ENCODE measurements at places on chromosomes 7 and 10. TPM values are rescaled to one million over a fixed set of nuclear protein-coding genes. Genes with fewer than 3 reads are reported as not detected.
A peak's percentile ranks its signal among the peaks of the same experiment; 100 is the strongest.

The PRRT4 gene
- total RNA-seq = not detected

The FKBP9 gene
- 28.6 TPM for total RNA-seq

The SKIDA1 gene
- 3.9 TPM for total RNA-seq

The ERVW-1 gene
- total RNA-seq = not detected

The TMEM225B gene
- total RNA-seq = not detected

DNA sequence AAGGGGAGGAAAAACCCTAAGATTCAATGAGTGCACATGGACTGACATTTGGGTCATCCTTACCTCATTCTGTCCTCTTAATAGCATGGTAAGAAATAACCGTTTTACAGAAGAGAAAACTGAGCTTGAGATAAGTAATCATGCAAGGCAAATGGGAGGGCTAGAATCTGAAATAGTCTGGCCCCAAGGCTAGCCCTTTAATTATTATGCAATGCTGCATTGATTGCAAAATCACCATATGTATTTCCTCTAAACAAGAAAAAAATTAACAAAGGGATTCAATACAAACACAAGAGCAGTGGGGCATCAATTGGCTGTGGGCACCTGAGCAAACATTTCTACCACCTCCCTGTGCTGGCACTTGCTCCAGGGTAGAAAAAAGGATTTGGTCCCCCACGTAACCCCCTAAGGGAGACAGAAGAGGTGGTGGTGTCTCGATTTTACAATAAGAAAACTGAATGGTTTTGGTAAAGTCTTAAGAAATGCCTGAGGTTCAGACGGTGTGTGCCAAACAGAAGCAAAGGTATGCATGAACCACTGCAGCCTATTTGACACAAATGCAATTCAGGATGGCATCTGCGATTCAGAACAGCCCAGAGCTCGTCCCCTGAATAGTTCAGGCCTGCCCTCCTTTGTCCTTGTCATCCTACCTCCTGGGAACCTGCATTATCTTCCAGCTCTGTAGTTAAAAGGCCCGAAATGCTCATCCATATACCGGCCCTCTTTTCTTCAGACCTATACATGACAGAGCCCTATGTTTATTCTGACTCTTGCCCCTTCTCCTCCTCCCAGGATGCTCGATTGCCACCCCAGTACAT lies 23.6 kb downstream of the PIP4K2A start:
- H3K4me3 ChIP-seq = no peak overlapping the region
- no peaks in the 10 kb centered on the region for H3K4me1 ChIP-seq
- DNase-seq = no peak
- no peaks in the 10 kb centered on the region for H3K27me3 ChIP-seq

- no peaks in the 10 kb centered on the region for H3K27me3 ChIP-seq
- H3K4me1 ChIP-seq = no peaks in the 10 kb centered on the region
- H3K4me3 ChIP-seq = no peak overlapping the region
- H3K27ac ChIP-seq = no peak overlapping the region
- DNase-seq = no peak
Observed at GRCh38 chr7:24622646-24623182, 49.5 kb downstream of the PALS2 start.

DNA sequence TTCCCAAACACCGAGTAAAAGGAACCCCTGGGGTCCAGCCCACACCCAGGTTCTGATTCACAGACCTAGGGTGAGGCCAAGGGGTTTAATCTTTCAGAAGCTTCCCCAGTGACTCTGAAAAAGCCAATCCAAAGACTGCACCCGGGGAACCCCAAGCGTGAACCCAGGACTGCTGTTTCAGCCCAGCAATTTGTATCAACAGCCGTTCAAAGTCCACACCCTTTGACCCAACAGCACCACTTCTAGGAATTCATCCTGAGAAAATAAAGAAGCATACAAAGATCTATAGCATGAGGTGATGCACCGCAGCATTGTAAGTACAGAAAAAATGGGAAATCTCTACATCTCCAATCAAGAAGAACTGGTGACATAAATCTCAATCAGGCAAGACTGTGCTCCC lies 24.4 kb downstream of the DLG5 start:
- no peak overlapping the region for H3K4me3 ChIP-seq
- H3K36me3 ChIP-seq = no peaks in the 10 kb centered on the region
- no peak for DNase-seq
- H3K27me3 ChIP-seq = no peaks in the 10 kb centered on the region

DNA sequence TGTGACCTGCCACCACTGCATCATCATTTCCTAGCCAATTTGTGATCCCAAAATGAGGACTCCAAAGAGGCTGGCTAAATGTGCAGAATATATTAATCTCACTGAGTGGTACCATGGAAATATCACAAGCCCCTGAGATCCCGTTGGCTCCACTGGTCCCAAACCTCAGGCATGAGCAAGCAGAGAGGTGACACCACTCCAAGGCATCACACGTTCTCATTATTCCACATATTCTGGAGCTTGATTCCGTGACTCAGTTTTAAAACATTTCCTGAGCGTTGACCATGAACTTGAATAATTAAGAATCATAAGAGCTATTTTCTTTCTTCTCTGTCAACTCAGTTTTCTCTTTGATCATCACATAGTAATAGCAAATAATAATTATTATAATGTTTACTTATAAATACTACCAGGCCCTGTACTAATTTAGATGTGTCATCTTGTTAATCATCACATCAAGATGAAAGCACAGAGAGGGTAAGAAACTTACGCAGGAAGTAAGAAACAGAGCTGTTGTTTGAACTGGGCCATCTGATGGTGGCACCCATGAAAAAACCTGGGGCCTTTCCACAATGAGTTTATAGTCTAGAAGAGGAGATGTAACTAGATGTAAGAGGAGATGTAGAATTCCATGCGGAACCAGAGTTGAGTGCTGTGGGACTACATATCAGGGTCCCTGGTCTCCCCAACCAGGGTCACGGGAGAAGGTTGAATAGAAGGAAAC lies 3.5 kb downstream of the APBB1IP start:
- DNase-seq = no peak
- no peaks in the 10 kb centered on the region for H3K27me3 ChIP-seq
- H3K36me3 ChIP-seq = no peaks in the 10 kb centered on the region
- no peaks in the 10 kb centered on the region for H3K4me1 ChIP-seq
- H3K4me3 ChIP-seq = no peak overlapping the region
- no peak overlapping the region for H3K27ac ChIP-seq

- H3K4me1 ChIP-seq = no peaks in the 10 kb centered on the region
- no peak for DNase-seq
- H3K27ac ChIP-seq = no peak overlapping the region
- H3K27me3 ChIP-seq = no peaks in the 10 kb centered on the region
Observed at GRCh38 chr10:107708981-107709380, 544.5 kb upstream of the SORCS1 start.

- H3K4me1 ChIP-seq = no peaks in the 10 kb centered on the region
- no peak overlapping the region for H3K4me3 ChIP-seq
- no peak overlapping the region for H3K27ac ChIP-seq
Observed at GRCh38 chr10:80253266-80253962, 36.0 kb downstream of the MAT1A start.

DNA sequence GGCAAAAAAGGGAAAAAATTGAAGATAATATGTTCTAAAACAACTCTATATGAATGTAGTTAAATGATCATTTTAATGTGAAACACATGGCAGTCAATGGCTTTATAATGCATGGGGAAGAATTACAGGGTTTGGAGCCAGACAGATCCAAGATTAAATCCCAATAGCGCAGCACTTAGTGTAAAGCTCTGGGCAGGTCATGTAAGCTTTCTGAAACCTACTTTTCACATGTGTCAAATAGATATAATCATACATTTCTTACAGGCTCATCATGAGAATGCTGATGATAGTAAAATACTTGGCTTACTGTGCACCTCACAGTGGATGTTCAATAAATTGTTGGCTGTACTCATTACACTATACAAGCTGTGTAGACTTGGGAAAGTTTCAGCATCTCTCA lies 48.0 kb upstream of the ZNF365 start:
- no peaks in the 10 kb centered on the region for H3K4me1 ChIP-seq
- no peaks in the 10 kb centered on the region for H3K27me3 ChIP-seq
- H3K27ac ChIP-seq = no peak overlapping the region
- H3K4me3 ChIP-seq = no peak overlapping the region

DNA sequence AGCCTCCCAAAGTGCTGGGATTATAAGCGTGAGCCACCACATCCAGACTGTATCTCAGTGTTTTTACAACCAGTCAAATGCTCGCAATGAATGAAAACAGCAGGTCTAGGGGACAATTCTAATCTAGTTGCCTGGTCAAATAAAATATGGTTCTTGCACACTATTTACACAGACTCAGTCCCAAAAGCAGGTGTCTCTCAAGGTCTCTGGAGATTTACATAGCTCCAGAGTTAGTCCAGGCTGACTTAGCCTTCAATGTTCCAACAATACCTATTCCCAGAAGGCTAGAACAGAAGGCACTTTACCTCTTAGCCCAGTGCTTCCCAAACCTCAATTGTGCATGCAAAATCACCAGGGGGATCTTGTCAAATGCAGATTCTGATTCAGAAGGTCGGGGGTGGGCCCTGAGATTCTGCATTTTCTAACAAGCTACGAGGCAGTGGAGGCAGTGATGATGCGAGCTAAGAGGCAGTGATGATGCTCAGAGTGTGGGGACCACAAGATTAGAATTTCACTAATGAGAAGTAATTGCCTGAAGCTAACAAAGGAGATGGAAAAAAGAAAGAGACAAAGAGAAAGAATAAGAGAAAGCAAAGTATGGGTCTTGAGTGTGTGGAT lies 6.4 kb downstream of the KIAA1549 start:
- no peak for DNase-seq
- no peaks in the 10 kb centered on the region for H3K4me1 ChIP-seq
- no peaks in the 10 kb centered on the region for H3K36me3 ChIP-seq
- no peaks in the 10 kb centered on the region for H3K27me3 ChIP-seq

DNA sequence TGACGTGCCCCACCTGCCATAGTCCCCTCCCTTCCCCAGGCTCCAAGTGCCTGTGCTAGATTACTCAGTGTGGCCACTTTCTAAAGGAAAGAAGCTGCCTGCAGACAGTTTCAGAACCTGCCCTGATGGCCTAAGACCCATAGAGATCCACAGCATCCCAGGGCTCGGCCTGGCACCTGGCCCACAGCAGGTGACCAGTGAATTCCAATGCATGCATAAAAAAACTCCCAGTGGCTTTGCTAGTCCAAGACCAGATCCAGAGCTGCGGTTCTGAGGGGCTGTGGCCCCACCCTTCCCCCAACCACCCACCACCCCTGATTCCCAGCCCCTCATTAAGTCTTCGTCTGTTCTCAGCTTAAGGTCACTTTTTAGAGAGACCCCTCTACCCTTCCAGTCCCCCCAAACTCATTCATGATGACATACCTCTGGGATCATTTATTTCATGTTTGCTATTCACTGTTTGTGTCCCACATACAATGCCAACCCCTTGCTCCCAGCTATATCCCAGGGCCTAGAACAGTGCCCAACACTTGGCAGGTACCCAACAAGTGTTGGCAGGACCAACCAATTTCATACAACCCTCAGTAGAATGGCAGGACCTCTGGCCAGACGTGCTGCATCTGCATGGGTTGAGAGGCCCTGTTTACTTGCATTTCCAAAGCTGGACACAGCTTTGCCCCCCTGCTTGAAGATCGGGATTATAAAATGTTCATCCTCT lies 118.1 kb downstream of the RGS10 start:
- no peaks in the 10 kb centered on the region for H3K27me3 ChIP-seq
- no peak overlapping the region for H3K27ac ChIP-seq
- no peak overlapping the region for H3K4me3 ChIP-seq

- DNase-seq = no peak
- no peak overlapping the region for H3K27ac ChIP-seq
- no peak overlapping the region for H3K4me3 ChIP-seq
Observed at GRCh38 chr7:25787336-25787735, 364.7 kb upstream of the NFE2L3 start.

GRCh38 chr7:128066395-128066794 lies 35.2 kb upstream of the LRRC4 start:
- no peaks in the 10 kb centered on the region for H3K4me1 ChIP-seq
- no peak overlapping the region for H3K4me3 ChIP-seq
- H3K36me3 ChIP-seq = peaks cover 2% of the 10 kb centered on the region
- no peak for DNase-seq
- no peaks in the 10 kb centered on the region for H3K27me3 ChIP-seq

- H3K27me3 ChIP-seq = peaks cover 29% of the 10 kb centered on the region
- H3K27ac ChIP-seq = no peak overlapping the region
- H3K4me3 ChIP-seq = peak overlapping the region; percentile 51
- peak; percentile 26 for DNase-seq
Observed at GRCh38 chr10:90856964-90857634, 740 bp downstream of the HTR7 start.

- no peak overlapping the region for H3K27ac ChIP-seq
- DNase-seq = no peak
- no peak overlapping the region for H3K4me3 ChIP-seq
- no peaks in the 10 kb centered on the region for H3K27me3 ChIP-seq
- no peaks in the 10 kb centered on the region for H3K4me1 ChIP-seq
Observed at GRCh38 chr7:101630591-101630990, 1.5 kb upstream of the MYL10 start.

DNA sequence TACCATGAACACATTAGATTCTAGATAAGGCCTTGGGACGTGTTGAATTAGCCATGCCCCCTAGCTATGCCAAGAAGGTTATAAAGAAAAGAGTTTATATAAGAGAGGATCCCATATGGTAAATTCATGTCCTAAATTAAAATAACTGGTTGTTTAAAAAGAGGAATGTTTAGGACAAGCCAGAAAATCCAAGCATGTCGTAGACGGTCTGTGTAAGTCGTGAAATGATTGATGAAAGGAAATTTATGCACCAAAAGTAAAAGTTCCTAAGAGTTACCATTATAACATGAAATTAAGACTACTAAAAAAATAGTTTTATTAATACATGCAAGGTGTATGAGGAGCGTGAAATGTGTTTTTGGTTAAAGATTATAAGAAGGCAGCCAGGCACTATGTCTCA lies 624.9 kb downstream of the ARL4A start:
- no peak for DNase-seq
- no peaks in the 10 kb centered on the region for H3K27me3 ChIP-seq
- H3K27ac ChIP-seq = no peak overlapping the region
- no peaks in the 10 kb centered on the region for H3K36me3 ChIP-seq
- H3K4me3 ChIP-seq = no peak overlapping the region

DNA sequence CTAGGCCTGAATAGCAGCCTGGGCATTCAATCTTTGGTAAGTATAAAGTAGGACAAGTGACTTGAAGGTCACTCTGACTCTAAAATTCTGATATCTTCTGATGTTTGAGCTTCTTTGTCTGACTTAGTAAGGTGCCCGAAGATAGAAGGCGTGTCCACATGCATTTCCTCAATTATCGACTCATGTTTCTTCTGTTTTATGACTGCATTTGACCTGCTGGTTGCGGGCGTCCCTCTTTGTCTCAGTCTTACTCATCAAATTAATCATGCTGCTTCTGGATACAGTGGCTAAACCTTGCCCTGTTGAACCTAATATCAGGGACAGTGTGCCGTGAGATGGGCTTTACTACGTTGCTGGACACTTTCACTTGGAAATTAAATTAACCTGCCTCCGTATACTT lies 534.1 kb downstream of the SDK1 start:
- no peak overlapping the region for H3K27ac ChIP-seq
- H3K4me1 ChIP-seq = no peaks in the 10 kb centered on the region
- no peak overlapping the region for H3K4me3 ChIP-seq
- H3K27me3 ChIP-seq = no peaks in the 10 kb centered on the region
- no peaks in the 10 kb centered on the region for H3K36me3 ChIP-seq
- DNase-seq = no peak

GRCh38 chr7:131182446-131183058 lies 145.1 kb upstream of the MKLN1 start:
- H3K36me3 ChIP-seq = no peaks in the 10 kb centered on the region
- H3K4me3 ChIP-seq = no peak overlapping the region
- H3K27me3 ChIP-seq = no peaks in the 10 kb centered on the region
- H3K4me1 ChIP-seq = no peaks in the 10 kb centered on the region
- no peak for DNase-seq

- H3K27me3 ChIP-seq = no peaks in the 10 kb centered on the region
- no peaks in the 10 kb centered on the region for H3K4me1 ChIP-seq
- H3K27ac ChIP-seq = no peak overlapping the region
- H3K4me3 ChIP-seq = no peak overlapping the region
Observed at GRCh38 chr10:132209130-132209529, 22.4 kb downstream of the DPYSL4 start.

Measured in right lobe of liver (tissue), 6 donors.